ENCODE measurements at places on chromosomes 1 and 21.
A peak's percentile ranks its signal among the peaks of the same experiment; 100 is the strongest.

DNA sequence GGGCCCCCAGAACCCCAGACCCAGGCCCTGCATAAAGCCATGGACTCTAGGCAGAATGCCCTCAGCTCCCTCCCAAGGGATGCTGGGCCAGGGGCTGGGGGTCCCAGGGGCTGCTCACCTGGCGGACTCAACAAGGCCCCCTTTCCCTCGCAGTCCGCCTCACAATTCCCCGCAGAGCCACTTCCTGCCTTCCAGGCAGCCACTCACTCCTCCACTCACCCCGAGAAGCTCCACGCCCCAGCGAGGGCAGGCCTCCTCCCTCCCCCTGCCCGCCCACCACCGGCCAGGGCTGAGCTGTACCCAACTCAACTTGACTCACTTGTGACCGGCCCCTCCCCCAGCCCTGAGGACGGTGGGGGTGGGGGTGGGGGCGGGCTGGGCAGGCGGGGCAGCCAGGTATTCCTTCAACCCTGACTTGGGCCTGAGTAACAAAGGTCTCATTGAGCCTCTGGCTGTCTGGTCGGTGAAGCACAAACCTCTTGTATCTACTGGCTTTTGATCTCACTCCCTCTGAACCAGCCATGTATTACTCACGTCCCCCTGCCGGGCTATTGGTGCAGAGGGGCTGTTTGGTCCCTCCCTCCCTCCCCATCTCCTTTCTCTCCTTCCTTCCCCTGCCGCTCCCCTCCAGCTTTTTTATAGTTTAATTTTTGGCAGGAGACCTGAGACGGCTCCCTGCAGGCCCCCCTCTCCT, 5.9 kb downstream of the BLACAT1 start:
- DNase-seq, result peak; percentile 42

- peak; percentile 74 for DNase-seq
Observed at GRCh38 chr21:34592120-34592955, 22.6 kb downstream of the RCAN1 start.

DNA sequence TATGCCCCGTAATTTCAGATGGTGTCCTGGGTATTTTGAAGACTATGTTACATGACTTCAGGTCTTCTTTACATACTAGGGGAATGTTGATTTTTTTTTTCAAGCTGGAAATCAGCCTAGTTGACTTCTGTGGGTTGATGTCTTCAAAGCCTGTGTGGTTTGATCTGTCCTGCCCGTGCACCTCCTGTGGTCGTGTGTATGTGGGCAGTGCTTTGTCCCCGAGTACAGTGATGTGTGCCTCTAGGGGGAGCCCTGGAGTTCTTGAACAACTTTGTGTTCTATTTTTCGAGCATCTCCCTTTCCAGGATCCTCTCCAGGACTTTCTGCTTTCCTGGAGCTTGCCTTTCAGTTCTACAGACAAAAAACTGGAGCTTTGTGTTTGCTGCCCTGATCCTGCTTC, 28.9 kb downstream of the OBSCN start:
- peak; percentile 60 for DNase-seq

GRCh38 chr1:12400027-12400693, 170.3 kb downstream of the VPS13D start:
- DNase-seq, result no peak
